NCI-H1092 (cell line): ENCODE measurements at places on chromosomes 3 and 15.

DNA sequence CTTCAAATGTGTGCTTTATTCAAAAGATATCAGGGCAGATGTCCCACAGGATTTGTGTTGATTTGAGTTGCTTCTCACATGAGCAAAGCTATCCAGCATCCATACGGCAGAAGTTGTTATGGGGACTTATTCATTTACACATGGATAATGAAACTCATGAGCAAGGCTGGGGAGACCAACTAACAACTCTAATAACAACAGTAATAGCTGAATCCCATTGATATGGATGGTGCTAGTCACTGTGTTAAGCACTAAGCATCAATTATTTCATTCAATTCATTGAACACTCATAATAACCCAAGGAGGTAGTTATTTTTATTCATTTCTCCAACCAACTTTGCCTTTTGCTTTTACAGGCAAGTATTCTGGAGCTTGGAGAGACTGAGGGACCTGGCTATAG, 1094.2 kb upstream of the CFAP20DC start:
- no peak for DNase-seq

DNA sequence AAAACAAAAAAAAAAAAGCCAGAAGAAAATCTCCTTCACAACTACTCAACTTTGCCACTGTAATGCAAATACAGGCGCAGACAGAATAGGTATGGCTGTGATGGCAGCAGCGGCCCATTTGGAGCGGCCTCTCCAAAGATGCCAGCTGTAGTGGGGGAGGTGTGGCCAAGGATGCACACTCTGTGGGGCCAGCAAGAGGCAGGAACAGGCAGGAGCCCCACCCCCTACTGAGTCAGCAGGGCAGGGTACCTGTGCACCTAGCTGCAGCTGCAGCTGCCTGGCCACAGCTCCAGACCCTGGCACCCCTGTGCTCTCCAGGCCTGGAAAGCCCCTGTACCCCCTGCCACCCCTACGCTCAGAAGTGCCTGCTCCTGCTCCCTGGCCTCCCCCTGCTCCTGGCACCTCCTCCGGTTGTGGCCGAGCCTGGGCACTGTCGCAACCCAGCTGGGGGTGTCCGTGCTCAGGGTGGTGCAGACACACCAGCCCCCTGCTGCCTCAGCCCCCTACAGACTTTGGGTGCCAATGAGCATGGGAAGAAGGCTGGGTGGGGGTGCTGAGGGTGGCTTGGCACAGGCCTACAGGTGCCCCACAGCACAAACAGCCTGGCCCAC, 312.7 kb downstream of the ULK4 start:
- no peak for DNase-seq

DNA sequence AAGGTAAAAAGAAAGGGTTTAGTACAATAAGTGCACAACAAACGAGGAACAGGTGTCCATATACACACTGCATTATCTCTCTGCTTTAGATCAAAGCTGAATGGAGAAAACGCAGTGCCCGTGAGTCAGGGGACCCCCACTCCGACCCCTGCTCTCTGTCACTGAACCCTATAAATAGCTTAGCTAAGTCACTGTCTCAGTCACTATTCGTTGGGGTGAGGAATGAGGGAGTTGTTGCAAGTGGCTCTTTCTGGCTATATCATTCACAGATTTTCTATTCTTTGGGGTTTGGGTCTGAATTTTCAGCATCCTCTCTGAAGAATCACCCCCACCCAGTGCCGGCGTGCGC, 458 bp upstream of the STAC start:
- no peak for DNase-seq

GRCh38 chr15:25785641-25786025, 77.5 kb downstream of the ATP10A start:
- DNase-seq = no peak
